ENCODE measurements at places on chromosomes 1 and 21.
A peak's percentile ranks its signal among the peaks of the same experiment; 100 is the strongest.

DNA sequence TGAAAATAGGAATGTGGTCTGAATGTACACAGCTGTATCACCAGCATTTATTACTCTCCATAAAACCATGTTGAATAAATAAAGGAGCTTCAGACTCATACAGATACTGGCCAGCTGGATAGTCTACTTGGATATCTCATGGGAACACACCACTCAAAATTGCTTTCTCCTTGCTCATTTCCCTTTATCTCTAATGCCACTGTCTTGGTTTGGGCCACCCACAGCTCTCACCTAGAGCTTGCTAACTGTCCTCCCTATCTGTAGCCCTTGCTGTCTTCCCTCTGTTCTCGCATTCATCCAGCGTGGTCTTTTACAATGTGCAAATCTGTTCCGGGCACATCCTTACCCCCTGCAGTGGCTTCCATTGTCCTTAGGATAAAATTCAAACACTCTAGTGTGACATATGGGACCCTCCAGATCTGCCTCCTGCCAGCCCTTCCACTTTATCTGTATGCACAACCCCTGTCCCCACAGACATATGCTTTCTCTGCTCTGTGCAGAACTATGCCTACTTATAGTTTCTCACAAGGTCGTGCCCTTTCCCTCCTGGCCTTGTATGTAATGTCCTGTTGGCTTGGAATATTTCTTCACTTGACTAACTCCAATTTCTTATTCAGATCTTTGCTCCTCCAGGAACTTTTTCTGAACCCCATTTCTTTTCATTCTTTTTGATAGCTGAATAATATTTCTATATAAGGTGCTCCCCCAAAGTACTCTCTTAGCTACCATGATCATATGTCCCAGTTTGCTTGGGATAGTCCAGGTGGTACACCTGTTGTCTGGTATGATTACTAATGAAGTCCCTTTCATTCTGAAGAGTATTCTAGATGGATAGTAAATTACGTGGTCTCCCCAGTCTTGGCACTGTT is 2.9 kb downstream of the FLVCR1 start:
- DNase-seq = no peak

GRCh38 chr1:117760485-117760884 is 154.6 kb downstream of the TENT5C start:
- no peak for DNase-seq

DNA sequence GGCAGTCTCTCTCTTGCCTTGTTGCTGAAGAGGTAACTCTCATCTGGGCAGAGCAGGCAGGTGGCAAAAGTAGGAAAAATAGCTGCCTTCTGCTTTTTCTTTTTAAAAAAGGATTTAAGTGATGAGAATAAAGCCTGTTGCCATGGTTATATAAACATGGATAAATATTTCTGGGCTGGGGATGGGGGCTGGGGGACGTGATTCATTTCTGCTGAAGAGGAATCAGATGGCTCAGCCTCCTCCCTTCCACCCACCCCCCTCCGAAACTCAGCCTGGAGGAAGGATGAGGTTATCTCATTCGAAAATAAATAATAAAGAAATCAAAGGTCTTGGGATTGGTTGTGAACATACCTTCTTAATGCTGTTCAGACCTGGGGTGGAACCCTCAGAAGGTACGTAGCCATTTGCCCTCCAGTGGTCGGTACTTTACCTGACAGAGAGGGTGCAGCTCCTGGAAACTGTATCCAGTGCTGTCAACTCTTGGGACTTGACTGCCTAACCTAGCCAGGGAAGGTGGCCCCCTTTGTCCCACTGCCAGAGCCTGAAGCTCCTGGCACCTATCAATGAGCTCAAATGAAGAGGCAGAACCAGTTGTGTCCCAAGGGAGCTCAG is 3.8 kb upstream of the INKA2 start:
- DNase-seq = no peak

GRCh38 chr21:15293240-15293639 is 228.4 kb upstream of the NRIP1 start:
- no peak for DNase-seq

GRCh38 chr1:227793079-227793947 is 22.2 kb upstream of the PRSS38 start:
- no peak for DNase-seq

GRCh38 chr1:184069675-184070074 is 18.1 kb downstream of the TSEN15 start:
- DNase-seq = no peak

- no peak for DNase-seq
Observed at GRCh38 chr1:72100771-72101170, 181.6 kb downstream of the NEGR1 start.

- no peak for DNase-seq
Observed at GRCh38 chr1:32622806-32623681, 27.3 kb downstream of the ZBTB8OS start.

DNA sequence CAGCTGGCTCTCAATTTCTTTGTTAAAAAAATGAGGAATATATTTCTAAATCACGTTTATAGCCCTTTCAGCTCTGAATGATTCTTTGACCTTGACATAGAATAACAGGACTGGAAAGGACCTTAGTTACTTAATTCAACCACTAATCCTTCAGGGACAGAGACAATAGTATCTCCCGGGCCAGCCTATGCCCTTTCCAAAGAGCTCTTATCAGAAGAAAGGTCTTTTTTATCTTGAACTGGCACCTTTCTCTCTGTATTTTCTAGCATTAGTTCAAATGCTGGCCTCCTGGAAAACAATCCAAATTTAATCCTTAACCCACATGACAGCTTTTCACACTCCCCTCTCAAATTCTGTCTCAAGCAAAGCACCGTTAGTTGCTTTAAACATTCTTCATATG is 44.8 kb upstream of the FBXO28 start:
- no peak for DNase-seq

GRCh38 chr1:50735443-50735842 is 224.6 kb downstream of the FAF1 start:
- DNase-seq = peak; percentile 7

- peak; percentile 62 for DNase-seq
Observed at GRCh38 chr1:54987919-54988705, 7.7 kb downstream of the TMEM61 start.

GRCh38 chr1:47991187-47991586 is 6.0 kb downstream of the TRABD2B start:
- no peak for DNase-seq

- DNase-seq = peak; percentile 30
Observed at GRCh38 chr1:6574025-6574620, 5.7 kb upstream of the ZBTB48 start.

- no peak for DNase-seq
Observed at GRCh38 chr1:212106286-212106792, 70.8 kb downstream of the DTL start.

GRCh38 chr1:95497566-95497965 is 263.6 kb downstream of the RWDD3 start:
- DNase-seq = no peak

DNA sequence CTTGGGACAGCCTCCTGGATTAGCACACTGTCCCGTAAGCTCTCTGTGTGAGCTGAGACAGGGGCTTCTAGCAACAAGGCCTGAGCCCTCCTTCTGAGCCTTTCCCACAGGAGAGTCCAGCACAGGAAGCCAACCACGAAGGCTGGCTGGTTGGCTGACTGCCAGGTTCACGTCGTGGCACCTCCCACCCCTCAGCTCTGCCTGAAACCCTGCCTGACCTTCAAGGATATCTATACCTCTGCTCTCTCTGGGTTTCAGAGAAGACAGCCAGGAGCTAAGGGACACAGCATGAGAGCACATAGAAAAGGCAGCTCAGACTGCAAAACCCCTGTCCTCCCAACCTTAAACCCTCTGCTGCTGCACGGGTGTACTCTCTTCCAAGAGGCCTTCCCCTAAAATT is 13.9 kb downstream of the DLGAP3 start:
- no peak for DNase-seq

DNA sequence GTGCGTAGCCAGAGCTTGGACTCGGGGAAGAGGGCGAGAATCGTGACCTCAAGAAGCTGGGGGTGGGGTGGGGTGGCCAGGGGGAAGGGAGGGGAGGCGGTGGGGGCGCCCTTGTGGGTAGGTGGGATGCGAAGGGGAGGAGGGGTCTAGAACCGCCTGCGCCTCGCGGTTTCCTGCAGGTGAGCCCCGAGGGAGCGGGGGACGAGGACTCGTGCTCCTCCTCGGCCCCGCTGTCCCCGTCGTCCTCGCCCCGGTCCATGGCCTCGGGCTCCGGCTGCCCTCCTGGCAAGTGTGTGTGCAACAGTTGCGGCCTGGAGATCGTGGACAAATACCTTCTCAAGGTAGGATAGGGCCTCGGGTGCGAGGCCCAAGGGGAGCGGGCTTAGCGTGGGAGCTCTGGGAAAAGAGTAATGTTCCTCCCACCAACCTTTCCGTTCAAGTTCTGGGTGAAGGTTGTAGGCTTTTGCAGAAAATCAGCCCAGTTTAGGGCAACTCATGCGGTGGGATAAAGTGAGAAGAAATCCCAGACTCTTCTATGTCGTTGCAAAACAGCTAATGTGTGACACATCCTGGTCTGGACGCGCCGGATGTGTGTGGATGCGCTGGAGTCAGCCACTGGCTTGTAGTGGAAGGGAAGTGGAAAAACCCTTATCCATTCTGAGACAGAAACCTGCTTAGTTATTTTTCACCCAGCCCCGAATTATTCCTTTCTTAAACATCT is 2.9 kb downstream of the LHX8 start:
- no peak for DNase-seq

DNA sequence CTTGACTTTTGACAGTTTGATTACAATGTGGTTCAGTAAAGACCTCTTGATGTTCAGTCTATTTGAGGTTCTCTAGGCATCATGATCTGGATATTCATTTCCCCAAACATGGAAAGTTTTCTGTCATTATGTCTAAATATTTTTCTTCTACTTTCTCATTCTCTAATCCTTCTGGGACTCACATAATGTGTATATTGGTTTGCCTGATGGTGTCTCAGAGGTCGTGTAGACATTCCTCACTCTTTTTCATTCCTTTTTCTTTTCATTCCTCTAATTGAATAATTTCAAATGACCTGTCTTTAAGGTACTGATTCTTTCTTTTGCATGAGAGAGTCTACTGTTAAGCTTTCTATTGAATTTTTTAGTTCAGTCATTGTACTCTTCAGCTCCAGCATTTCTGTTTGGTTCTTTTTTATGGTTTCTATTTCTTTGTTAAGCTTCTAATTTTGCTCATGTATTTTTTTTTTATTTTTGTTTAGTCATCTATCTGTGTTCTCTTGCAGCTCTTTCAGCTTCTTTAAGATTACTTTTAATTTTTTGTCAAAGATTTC is 158.4 kb downstream of the GDAP2 start:
- DNase-seq = no peak

DNA sequence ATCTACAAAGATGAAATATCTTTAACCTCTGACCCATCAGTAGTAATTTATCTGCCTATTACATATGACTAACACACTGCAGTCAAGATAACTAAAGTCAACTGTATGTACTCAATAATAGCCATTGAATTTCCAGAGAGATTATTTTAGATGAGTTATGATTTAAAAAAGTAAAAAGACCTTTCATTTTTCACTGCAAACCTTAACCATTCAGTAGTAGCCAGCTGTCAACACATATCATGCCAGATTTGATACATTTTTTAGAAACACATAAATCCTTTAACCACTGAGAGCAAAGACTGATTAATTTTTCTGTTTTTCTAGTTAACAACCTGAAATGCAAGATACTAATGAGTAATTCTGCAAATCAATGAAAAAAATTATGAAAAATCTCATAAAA is 31.0 kb downstream of the PALMD start:
- no peak for DNase-seq

DNA sequence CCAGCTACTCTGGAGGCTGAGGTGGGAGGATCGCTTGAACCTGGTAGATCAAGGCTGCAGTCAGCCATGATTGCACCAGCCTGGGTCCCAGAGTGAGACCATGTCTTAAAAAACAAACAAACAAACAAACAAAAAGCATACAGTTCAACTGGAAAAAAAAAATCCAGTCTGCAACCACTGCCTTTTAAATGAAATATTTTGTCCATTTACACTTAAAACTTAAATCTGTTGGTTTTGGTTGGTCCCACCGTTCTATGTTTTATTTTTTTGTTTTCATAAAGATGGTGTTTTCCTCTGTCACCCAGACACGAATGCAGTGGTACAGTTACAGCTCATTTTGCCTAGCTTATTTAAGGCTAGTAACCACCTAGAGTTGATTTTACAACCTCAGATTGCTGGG is 9.8 kb downstream of the FALEC start:
- DNase-seq = no peak

GRCh38 chr1:104973516-104973915 is 1223.8 kb downstream of the AMY1C start:
- DNase-seq = no peak

- DNase-seq = no peak
Observed at GRCh38 chr1:13510499-13510898, 3.3 kb downstream of the LRRC38 start.
